ENCODE measurements at places on chromosomes 5 and 9.

- no peaks in the 10 kb centered on the region for H3K36me3 ChIP-seq
- peaks cover 98% of the 10 kb centered on the region for H3K27me3 ChIP-seq
- no peak for DNase-seq
- H3K27ac ChIP-seq, result peak overlapping the region; percentile 31
- H3K4me3 ChIP-seq, result peak overlapping the region; percentile 39
These were observed 207.0 kb downstream of the MEF2C start for GRCh38 chr5:88675708-88676636.

GRCh38 chr5:7053528-7054209 is 340.4 kb downstream of the TENT4A start:
- no peaks in the 10 kb centered on the region for H3K36me3 ChIP-seq
- no peak overlapping the region for H3K4me3 ChIP-seq
- H3K4me1 ChIP-seq, result no peaks in the 10 kb centered on the region
- no peak for DNase-seq

DNA sequence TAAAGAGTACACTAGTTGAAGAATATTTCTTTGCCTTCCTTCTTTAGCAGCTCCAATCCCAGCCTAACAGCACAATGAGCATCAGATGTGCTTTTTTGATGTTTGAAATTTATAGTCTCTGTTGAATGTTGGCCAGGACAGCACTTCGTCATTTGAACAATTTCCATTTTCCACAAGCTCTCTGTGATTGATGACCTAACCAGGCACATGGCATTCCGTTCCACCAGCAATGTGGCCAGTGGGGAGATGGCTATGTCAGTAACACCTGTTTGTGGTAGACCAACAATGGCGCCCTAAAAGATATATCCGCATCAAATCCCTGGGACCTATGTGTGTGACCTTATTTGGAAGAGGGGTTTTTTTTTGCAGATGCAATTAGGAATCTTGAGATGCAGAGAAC is 66.8 kb downstream of the PALM2AKAP2 start:
- H3K4me1 ChIP-seq, result peaks cover 18% of the 10 kb centered on the region
- H3K36me3 ChIP-seq, result no peaks in the 10 kb centered on the region
- no peaks in the 10 kb centered on the region for H3K27me3 ChIP-seq

DNA sequence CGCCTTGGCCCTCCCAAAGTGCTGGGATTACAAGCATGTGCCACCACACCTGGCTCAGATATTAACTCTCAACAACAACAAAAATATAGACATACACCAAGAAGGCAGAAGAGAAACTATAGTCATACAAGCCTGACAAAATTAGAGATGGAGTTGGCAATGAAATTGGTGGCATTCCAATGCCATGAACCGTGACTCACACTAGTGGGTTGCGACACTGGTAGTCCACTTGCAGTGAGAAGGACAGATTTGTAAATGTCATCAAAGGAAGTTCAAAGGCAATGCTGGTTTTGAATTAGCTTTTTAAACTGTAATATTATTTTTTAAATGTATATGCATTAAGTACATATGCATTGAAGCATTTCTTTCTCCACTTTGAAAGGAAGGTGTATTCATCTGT is 8.5 kb upstream of the DNAJC25 start:
- H3K27ac ChIP-seq, result no peak overlapping the region
- H3K27me3 ChIP-seq, result no peaks in the 10 kb centered on the region
- DNase-seq, result no peak
- H3K36me3 ChIP-seq, result no peaks in the 10 kb centered on the region
- no peaks in the 10 kb centered on the region for H3K4me1 ChIP-seq

DNA sequence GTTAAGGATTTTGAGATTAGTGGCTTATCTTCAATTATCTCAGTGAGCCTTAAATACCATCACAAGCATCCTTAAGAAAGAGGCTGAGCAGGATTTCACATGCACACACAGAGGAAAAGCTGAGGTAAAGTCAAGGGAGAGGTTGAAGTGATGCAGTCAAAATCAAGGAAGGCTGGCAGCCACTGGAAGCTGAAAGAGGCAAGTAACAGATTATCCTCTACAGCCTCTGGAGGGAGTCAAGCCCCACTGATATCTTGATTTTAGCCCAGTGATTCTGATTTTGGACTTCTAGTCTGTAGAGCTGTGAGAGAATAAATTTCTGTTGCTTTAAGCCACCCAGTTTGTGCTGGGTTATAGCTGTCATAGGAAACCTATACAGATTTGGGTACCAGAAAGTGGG is 80.1 kb downstream of the ANKRD31 start:
- H3K36me3 ChIP-seq, result no peaks in the 10 kb centered on the region
- DNase-seq, result no peak
- no peak overlapping the region for H3K4me3 ChIP-seq
- H3K27ac ChIP-seq, result no peak overlapping the region
- H3K4me1 ChIP-seq, result no peaks in the 10 kb centered on the region

DNA sequence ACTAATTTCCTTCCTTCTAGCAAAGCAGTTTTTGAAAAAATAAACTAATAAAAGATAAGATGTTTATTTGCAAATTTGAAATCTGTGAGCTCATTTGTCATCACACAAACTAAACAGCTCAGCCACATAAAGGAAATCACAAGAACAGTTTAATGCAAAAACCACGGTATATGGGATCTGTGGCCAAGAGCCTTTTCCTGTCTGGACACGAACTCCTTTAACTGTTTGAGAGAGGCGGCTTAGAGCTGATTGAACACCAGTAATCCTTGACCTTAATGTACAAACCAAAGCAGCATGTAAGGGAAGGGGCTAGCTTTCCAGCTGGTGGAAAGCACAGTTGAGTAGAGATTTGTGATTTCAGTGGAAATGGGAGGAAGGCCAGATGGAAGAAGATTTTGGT is 66.3 kb upstream of the SPINK5 start:
- no peak overlapping the region for H3K4me3 ChIP-seq
- no peaks in the 10 kb centered on the region for H3K36me3 ChIP-seq
- DNase-seq, result no peak

Data from heart left ventricle (tissue), 16 donors.